NCI-H524 treated with DMSO at 0.1 percent for 48 hours (cell line): ENCODE measurements at places on chromosomes 7 and 10.

GRCh38 chr10:327889-328852, 192.9 kb downstream of the ZMYND11 start:
- no peak for DNase-seq

- no peak for DNase-seq
Observed at GRCh38 chr10:29411666-29412315, 122.9 kb downstream of the LYZL1 start.

- DNase-seq: no peak
Observed at GRCh38 chr10:104546756-104547155, 94.3 kb upstream of the SORCS3 start.

DNA sequence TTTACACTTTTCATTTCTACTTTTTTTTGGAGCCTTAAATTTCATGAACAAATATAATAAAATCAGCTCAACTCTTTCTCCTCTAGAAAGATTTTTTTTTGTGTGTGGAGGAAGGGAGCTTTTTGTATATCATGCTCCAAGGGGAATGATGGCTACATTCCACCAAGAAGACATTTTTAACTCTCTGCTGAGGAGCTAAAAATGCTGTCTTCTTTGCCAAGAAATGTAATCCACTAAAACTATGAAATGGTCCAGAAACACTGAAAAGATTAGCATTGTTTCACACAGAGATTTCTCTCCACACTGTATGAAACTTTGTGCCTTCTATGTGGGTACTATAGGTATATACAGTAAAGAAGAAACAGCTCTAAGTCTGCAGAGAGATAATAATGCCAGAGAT, 74.1 kb upstream of the ANK3 start:
- no peak for DNase-seq

DNA sequence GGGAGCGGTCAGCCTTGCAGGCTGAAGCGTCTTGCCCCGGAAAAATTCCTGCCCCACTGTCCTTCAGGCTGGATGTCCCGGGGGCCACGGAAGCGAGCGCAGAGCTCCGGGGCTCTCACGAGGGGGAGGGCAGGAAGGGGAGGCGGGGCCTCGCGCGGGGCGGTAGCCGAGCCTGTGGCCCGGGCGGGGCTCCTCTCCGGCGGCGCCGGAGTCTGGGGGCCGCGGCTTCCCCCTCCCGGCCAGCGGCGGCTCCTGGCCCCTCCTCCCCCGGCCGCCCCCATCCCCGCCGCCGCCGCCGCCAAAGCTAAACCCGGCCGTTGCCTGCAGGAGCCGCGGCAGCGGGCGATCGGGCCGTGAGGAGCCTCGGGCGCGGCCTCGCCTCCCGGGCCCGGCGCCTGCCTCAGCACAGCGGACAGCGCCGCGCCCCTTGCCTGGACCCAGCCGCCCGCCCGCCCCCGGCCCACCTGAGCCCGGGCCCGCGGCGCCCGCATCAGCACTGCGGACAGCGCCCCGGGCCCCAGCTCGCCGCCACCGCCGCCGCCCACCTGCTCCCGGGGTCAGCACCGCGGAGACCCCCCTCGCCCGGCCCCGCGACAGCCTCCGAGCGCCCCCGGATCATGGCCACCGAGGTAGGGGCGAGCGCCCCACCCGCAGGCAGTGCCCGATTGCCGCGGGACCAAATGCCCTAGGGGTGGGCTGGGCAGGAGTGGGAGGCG, at the start of gene GOLGA7B:
Gene GOLGA7B (plus strand): TSS at position 157 of the 716 bp plus-strand sequence. CDS start 461 bp downstream, at position 618.
- DNase-seq: no peak

GRCh38 chr10:114077347-114077746, 33.7 kb downstream of the ADRB1 start:
- no peak for DNase-seq

DNA sequence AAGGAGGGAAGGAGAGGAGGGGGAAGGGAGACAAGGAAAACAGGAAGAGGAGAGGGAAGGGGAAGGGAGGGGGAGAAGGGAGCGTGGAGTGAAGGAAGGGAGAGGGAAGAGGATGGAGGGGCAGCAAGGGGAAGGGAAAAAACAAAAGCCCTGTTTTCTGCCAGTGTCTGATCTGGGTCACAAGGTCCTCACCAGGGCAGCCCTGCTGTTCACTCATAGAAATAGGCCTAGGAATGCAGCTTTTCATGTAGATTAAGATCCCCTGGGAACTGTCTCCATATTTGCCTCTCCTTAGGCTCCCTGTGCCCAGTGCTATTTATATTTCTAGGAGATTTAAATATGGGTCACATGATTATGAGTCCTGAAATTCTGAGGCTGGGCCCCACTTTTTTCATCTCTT, 790.7 kb downstream of the TNS3 start:
- no peak for DNase-seq

DNA sequence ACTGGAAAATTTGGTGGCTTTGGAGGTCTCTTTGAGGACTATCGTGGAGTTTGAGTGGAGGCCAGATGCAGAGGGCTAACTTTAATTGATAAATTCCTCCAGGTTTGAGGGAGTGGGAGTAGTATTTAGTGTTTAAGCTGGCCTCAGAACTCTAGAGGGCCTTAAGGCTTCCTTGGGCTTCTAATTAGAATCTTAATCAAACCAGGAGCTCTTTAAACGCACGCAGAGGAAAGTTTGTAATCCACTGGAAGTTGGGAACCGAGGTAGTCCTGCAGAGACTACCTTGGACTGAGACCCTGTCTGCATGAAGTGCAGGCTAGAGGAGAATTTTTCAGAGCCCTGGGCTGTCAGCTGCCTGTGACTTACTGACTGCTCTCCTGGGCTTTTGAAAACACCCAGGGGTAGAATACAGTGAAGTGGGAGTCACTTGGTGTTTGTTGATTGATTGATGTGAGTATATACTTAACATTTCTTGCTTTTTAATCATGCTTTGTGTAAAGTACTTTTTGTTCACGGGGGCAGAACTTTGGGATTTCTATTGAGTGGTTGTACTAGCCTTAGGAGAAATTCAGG, 5.9 kb downstream of the SPAG6 start:
- no peak for DNase-seq

- no peak for DNase-seq
Observed at GRCh38 chr7:107398161-107398560, 71.7 kb upstream of the GPR22 start.

GRCh38 chr10:10513067-10513466, 504.6 kb upstream of the CELF2 start:
- DNase-seq: no peak

GRCh38 chr10:130642926-130643325, 506.7 kb downstream of the GLRX3 start:
- no peak for DNase-seq
